Activated CD4-positive, alpha-beta T cell treated with anti-CD3 and anti-CD28 coated beads, Interleukin-2, amount 50 U/mL, for 16 hours (primary cell): ENCODE measurements at places on chromosomes 2 and 18.
A peak's percentile ranks its signal among the peaks of the same experiment; 100 is the strongest.

- DNase-seq, result no peak
Observed at GRCh38 chr2:239147376-239147775, 253.4 kb downstream of the HDAC4 start.

GRCh38 chr18:43882358-43883055 lies 605.2 kb upstream of the SYT4 start:
- DNase-seq, result no peak

GRCh38 chr18:74290021-74290420 lies 1.7 kb downstream of the CYB5A start:
- DNase-seq, result no peak

DNA sequence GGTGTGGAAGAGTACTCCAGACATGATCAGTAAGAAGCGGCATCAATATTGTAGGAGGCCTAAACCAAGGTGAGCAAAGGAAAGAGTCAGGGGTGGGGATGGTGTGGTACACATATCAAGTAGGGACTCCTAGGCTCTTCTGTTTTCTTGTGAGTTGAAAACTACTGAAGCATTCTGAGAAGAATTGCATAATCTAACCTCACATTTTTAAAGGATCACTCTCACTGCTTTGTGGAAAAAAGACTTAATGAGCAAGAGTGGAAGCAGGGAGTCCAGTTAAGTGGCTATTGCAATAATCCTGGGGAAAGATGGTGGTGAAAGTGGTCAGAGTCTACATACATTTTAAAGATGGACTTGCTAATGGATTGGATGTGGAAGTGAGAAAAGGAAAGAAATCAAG lies 899.5 kb upstream of the FAM98A start:
- DNase-seq, result no peak

- DNase-seq, result no peak
Observed at GRCh38 chr18:24052053-24052452, 37.5 kb downstream of the TTC39C start.

DNA sequence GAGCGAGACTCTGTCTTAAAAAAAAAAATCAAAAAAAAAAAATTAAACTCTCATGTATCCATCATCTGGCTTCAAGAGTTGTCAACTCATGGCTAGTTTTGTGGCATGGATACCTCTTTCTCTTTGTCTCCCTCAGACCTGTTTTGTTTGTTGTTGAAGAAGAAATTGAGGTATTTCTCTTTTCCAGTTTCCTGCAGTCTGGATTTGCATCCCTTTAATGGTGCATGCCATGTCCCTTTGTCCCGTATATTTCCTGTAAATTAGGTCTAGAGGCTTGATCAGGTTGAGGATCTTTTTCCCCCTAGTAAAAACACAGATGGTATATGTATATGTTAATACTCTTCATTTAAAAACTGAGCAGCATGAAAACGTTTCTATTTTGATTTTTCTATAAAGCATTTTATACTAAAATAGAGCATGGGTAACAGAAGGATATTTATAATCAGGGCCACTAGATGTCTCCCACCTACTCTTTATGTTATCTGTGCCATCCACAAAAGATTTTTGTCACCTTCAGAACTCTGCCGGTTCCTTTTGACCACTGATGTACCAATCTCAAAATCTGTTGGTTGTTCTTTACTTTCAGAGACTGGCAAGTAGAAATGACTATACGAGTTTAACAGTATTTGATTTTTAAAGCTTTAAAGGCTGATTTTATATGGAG lies 80.1 kb downstream of the GALNT1 start:
- DNase-seq, result no peak

DNA sequence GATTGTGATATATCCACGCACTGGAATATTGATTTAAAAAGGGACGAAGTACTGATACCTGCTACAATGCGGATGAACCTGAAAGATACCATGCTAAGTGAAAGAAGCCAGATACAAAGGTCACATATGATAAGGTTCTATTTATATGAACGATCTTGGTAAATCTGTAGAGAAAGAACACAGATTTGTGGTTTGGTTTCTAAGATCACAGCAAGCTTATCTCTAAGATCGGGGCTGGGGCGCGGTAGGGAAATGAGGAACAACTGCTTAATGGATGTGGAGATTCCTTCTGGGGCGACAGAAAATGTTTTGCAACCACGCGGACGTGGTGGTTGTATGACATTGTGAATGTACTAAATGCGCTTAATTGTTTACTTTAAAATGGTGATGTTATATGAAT lies 60.1 kb downstream of the NEDD4L start:
- DNase-seq, result no peak

DNA sequence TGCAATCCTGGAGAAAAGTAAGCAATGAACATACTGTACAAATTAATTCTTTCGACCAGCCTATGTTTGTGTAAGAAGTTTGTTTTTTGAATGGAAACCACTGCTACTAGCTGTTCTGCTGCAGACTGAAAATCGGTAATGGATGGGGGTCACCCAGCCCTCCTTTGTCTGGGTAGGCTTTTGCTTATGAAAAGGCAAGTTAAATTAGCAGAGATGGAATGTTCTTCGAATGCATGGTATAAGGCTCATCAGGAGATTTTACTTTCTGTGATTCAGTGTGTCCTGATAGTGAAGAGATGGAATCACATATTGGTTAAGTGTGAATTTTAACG lies 53.8 kb downstream of the EEF1B2 start:
- no peak for DNase-seq

DNA sequence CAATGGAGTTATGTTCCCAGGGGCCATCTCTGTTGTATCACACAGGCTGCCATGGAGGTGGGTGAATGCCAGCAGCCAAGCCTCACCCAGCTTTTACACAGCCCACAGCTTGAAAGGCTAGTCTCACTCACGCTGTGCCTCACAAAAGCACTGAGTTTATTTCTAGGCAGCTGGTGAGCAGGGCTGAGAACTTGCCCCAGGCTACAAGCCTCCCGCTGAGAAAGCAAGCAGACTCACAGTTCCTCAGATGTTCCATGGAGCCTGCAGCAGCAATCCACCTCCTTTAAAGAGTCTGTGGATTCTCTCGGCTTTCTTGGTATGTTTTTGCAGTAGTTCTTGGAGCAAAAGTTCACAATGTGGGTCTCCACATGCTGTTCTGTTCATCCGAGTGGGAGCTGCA lies 40.9 kb upstream of the ALKAL2 start:
- DNase-seq, result no peak

DNA sequence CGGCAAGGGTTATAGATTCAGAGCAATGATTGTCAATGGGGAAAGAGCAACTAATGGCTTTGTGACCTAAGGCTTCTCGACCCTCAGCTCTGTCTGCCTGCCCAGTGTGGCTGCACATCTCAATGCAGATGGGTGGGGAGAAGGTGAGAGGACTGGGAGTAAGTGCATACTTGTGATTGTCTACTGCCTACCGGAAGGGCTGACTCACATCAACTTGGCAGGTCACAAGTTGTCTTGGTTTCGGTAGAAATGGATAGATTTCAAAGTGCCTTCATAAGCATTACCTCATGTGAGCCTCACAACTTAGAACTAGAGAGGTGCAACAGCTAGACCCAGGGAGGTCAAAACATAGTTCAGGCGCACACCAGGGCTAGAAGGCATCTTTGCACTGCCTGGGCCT lies 29.4 kb downstream of the STAT1 start:
- DNase-seq, result peak; percentile 48

DNA sequence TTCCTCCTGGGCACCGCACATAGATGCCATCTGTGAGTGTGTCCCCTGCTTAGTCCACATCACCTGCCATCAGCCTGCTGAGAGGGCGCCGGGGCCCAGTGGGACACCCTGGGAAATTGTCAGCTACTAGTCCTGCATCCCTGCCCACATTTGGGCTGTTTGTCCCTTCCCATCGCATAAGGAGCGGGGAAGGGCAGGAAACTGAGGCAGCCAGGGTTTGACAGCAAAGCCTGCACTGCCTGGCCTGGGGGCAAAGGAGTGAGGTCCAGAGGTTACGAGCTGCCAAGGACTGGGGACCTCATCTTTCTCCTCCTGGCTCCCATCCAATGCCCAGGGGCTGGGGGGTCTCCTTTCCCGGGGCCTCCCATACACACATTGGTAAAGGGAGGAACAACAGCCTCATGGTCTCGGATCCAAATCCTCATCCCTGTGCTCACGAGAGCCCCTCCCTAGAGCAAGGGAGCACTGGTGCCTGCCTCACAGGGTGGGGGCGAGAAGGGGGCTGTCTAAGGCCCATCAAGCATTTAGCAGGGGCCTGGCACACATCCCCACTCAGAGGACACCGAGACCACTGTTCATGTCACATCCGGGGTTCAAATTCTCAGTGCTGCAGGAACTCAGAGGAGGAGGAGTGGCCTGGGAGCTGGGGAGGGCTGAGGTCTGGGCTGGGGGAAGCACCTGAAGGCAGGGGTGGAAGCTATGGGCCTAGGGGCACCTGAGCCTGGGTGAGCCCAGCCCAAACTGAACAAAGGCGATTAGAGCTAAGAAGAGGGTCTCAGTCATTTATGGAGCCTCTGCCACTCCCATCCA lies 113.8 kb downstream of the SMAD7 start:
- no peak for DNase-seq

- DNase-seq, result no peak
Observed at GRCh38 chr2:45892757-45893156, 241.3 kb downstream of the PRKCE start.

DNA sequence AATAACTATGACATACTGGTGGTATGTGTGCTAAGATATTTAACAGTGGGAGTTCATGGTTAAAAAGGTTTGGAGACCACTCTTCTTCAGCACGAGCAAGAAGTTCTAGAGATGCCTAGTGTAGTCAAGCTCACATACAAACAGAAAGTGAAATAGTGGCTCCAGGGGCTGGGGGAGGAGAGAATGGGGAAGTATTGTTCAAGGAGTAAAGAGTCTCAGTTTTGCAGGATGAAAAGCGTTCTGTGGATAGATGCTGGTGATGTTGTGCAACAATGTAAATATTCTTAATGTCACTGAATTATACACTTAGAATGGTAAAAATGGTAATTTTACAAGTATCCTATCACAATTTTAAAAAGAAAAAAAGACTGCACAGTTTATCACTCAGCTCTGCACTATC lies 29.0 kb upstream of the EPAS1 start:
- DNase-seq, result no peak

DNA sequence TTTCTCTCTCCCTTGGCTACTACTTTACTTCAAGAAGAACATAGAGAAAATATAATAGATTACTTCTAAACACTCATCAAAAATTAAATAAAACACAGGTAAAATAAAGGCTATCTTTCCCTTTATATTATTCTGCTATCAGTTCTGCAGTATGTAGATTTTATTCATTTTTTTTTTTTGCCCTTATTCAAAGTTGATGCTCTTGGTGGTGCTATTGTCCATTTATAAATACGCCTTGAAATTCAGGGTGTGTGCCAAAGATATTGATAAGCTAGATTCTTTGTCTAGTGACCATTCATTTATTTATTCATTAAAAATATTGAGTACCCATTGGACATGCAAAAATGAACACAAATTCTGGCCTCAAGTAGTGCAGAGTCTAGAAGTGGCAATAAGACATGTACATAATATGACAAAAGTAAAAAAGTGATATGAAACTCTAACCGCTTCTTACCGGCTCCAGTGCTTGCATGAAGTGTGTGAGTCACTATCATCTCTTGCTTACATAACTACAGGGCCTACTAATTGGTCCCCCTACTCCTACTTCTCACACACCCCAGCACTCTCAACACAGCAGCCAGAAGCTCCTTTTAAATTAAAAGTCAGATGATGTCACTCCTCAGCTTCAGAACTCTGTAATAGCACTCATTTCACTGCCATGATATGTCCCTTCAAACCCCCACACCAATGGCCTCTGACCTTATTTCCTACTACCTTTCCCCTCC lies 208.3 kb upstream of the FANCL start:
- DNase-seq, result no peak

- peak; percentile 85 for DNase-seq
Observed at GRCh38 chr18:77065221-77065981, 67.2 kb downstream of the MBP start.

GRCh38 chr18:22303927-22304326 lies 113.8 kb downstream of the CTAGE1 start:
- no peak for DNase-seq

GRCh38 chr18:59593291-59593717 lies 103.9 kb downstream of the CCBE1 start:
- DNase-seq, result no peak

GRCh38 chr2:113930448-113930847 lies 40.6 kb downstream of the ACTR3 start:
- DNase-seq, result no peak

GRCh38 chr2:61247204-61247812 lies 85.3 kb downstream of the C2orf74 start:
- DNase-seq, result no peak

- no peak for DNase-seq
Observed at GRCh38 chr2:162712598-162712997, 126.0 kb downstream of the KCNH7 start.

DNA sequence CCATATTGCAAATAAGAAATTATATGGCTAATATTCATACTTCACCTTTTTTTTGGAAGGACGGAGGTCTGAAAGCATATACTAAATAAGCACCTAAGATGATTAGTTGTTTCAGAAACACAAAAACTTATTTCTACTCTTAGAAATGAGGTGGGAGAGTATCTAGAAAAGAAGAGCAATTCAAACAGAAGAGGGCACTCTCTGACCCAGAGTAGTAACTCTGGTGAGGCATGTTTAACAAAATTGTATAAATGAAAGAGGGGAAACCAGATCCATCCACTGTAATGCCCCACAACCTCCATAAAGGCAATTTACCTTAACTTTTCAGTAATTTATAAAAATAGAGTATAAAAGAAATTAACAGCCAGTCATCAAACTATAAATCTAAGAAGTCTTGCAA lies 669.6 kb upstream of the VRK2 start:
- no peak for DNase-seq

- DNase-seq, result no peak
Observed at GRCh38 chr2:171793691-171794678, 100.1 kb downstream of the SLC25A12 start.

DNA sequence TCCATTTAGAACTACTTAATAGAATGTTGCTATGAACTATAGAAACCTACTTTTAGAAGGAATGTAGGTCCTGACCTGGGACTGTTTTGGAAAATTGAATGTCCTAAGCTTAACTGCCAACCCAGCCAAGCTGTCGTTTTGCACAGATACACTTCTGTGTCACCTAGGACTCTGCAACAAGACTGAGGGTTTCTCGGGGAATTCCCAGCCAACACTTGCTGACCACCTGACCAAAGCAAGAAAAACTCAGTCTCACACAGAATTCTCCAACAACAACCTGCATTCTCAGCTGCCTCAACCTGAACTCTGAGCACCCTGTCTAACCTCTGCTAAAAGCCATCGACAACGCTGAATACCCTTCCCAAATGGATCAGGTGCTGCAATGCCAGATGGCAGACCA lies 128.2 kb downstream of the SS18 start:
- DNase-seq, result no peak

DNA sequence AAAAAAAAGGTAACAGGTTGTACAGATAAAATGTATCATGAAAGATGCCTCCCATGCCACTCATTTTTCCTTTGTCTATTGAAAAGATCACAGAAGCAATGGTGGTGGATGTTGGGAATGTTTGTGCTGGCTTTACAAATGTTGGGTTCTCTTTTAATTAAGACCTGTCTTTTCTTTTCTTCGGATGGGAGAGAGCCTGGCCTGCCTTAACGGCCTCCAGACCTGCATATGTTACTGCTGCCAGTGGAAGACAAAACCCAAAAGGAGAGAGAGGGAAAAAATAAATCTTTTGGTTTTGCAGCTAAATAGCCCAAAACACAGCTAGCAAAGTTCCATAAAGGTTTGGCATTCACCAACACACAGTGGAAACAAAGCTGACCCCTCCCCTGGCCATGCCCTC lies 50.5 kb upstream of the FZD7 start:
- DNase-seq, result no peak

- DNase-seq, result no peak
Observed at GRCh38 chr2:3396920-3397559, 17.5 kb downstream of the TRAPPC12 start.
